ENCODE measurements at places on chromosomes 5 and 9. TPM values are rescaled to one million over a fixed set of nuclear protein-coding genes. Genes with fewer than 3 reads are reported as not detected.

- DNase-seq, result no peak
Observed at GRCh38 chr9:86668488-86668887, 278.8 kb downstream of the GAS1 start.

DNA sequence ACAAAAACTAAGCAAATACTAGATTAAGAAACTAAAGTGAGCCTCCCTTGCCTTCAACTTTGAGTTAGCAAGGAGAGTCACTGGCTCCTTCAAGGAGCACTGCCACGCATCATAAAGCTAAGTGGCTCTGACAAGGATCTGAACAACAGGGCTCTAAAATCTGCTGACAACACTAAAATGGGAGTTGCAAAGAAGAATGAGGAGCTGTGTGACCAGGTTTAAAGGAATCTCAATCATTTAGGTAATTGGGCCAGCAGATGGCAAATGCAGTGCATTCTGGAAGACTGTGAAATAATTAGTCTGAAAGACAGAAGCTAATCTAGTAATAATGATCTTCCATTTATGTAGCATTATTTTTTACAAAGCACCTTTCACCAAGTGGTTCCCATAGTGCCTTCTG, 297.0 kb upstream of the TAS2R1 start:
- DNase-seq, result no peak

DNA sequence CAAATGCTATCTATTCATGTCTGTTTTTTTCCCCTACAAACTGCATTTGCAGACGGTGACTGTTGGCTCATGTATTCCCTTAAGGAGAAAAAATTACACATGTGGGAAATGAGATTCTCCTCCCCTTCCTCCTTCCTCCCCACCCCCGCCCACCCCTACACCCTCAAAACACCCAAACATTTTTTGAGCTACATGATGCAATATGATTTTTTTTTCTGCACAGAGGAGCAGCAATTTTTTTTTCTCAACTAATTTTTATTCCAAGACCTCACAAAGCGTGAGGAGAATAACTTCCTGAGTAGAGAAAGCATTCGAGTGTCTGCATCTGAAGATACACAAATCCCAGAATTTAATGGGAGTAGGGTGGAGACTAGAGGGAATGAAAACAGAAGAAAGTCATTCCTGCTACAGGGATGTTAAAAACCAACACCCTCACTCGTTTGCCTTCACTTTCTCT, 118.1 kb downstream of the PRDM6 start:
- no peak for DNase-seq

DNA sequence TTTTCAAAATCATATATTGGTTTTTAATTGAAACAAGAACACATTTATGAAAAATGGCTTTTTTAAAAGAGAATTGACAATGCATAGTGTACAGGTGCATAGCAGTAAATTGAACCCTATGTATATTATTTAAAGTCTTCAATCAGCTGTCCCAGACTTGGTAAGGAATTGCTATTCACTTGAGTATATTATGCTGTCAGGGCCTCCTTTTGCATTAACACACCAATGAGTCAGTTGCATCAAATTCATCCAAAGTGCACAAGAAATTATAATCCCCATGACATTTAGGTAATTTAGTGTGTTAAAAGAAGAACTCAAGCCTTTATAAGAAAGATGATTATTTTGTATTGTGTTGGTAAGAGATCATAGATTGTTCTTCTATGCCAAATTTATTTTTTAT, 748.8 kb upstream of the RIOK2 start:
- no peak for DNase-seq

- DNase-seq, result no peak
Observed at GRCh38 chr5:16464664-16465543, 696 bp downstream of the ZNF622 start.

GRCh38 chr5:1512541-1513291, 11.0 kb downstream of the LPCAT1 start:
- peak; percentile 27 for DNase-seq

DNA sequence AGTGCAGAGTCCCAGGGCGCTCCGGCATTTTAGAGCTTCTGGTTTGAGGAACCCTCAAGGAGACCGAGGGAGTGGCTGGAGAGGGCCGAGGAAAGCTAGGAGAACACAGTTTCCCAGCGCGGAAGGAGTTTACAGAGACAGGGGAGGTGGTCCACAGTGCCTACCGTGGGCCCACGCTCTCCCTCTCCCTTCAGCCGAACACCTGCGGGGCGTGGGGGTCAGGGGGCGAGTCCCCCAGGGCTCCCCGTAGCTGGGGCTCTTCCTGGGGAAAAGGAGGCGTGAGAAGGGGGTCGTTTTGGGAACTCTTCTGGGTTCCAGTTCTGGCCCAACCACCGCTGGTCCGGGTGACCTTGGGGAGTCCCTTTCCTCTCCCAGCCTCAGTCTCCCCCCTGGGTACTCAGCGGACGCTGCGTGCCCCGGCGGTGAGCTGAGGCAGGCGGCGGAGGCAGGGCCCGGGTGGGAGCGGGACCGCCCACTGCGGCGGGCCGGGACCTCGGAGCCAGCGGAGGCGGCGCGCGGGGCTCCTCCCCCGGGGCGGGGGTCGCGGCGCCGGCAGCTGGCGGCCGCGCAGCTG, 368 bp upstream of the FRMPD1 start:
- DNase-seq, result no peak

The FAT2 gene
- 0.18 TPM for total RNA-seq

The CFAP90 gene
- total RNA-seq, result 0.35 TPM
